ENCODE measurements at places on chromosomes 6 and 20.

GRCh38 chr20:10619427-10619826 is 54.4 kb downstream of the JAG1 start:
- no peak for DNase-seq

- DNase-seq: no peak
These were observed 15.0 kb upstream of the MRAP2 start for GRCh38 chr6:84018453-84019061.

GRCh38 chr6:115885636-115886366 is 174.9 kb downstream of the FRK start:
- DNase-seq: no peak

DNA sequence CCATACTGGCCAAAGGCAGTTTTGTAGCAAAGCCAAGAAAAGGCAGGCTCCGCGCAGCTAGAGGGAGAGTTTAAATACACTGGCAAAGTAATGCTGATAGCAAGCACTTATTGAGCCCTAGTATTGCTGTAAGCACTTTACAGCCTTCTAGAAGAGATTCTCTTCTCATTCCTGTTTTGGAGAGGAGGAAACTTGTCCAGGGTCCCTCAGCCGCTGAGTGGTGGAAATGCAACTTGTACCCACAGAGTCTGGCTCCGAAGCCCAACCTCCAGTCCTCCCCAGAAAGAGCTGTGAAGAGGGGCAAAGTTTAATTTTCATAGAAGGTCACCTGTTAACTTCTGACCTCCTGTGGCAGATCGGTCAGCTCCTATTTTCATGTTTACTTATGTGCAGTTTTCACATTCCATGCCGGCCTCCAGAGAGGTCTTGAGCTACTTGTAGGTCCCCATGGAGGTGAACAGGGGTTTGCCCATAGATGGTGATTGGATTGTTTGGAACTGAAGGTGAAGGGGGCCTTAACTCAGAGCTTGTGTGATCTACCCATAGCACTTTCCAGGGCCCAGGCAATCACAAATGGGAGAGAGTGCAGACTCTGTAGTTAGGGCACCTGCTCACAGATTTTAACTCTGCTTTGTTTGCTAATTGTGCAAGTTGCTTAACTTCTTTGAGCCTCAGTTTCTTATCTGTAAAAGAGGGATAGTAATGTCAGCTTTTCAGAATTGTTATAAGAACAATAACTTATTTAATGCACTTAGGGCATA is 70.7 kb downstream of the LYRM2 start:
- DNase-seq: no peak

GRCh38 chr6:148467926-148468325 is 125.3 kb downstream of the SASH1 start:
- no peak for DNase-seq

DNA sequence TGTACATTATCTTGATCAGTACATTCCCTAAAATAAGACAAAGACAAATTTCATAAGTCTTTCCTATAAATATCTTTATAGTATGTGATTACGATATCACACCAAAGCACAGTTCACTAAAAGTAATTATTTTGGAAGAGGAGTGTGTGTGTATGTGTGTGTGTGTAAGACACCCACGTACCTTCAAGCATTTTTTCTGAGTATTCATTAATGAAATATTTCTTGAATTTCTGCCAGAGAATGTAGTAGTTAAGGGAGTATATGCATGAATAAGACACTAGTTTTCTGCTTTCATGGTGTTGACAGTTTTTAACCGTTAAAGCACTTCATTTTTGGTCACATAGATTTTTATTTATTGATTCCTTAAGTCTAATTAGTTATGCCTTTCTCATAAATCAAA is 36.8 kb downstream of the MANEA start:
- no peak for DNase-seq

- DNase-seq: no peak
These were observed 48.5 kb upstream of the EDN1 start for GRCh38 chr6:12241493-12242175.

All from activated T-helper 1 cell treated with anti-CD3 and anti-CD28 coated beads, Interleukin-2, amount 50 U/mL, for 16 hours (primary cell).